Activated CD4-positive, alpha-beta memory T cell treated with anti-CD3 and anti-CD28 coated beads for 36 hours (primary cell): ENCODE measurements at places on chromosomes 4 and X.

- no peak for DNase-seq
Observed at GRCh38 chrX:105375816-105376215, 155.3 kb upstream of the TEX13A start.

DNA sequence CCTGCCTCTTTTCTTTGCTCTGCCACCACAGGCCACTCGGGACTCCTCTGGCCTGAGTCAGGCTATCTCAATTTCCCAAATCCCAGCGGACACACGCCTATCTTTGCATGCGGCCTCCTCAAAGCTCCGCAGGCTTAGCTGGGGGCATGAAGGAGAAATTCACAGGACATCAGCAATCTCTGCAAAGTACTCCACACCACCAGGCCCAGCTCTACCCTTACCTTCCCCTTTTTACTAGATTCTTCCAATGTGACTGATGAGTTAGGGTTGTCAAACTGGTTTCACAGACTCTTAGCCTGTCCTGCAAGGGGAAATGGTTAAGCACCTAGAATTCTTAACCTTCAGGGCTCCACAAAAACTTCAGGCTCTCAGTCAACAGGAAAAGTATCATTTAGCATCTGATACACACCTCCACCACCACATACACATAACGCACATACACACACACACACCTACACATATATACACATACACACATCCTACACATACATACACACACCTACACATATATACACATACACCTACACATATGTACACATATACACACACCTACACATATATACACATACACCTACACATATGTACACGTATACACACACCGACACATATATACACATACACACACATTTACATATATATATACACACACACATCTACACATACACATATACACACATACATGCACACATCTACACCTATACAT, 349.1 kb downstream of the ANK2 start:
- no peak for DNase-seq

- no peak for DNase-seq
Observed at GRCh38 chr4:62531264-62531663, 1331.1 kb downstream of the ADGRL3 start.

GRCh38 chr4:128393101-128393704, 105.6 kb upstream of the PGRMC2 start:
- no peak for DNase-seq

GRCh38 chr4:17816142-17816541, 5.4 kb downstream of the NCAPG start:
- DNase-seq = no peak
